ENCODE measurements at places on chromosomes 7 and 10.

- H3K36me3 ChIP-seq, result peaks cover 16% of the 10 kb centered on the region
- H3K4me3 ChIP-seq, result peak overlapping the region; percentile 86
- no peak for DNase-seq
- no peaks in the 10 kb centered on the region for H3K27me3 ChIP-seq
- peaks cover 11% of the 10 kb centered on the region for H3K4me1 ChIP-seq
- peak overlapping the region; percentile 82 for H3K27ac ChIP-seq
Measured at GRCh38 chr10:75234683-75235374, 928 bp downstream of the COMTD1 start.

DNA sequence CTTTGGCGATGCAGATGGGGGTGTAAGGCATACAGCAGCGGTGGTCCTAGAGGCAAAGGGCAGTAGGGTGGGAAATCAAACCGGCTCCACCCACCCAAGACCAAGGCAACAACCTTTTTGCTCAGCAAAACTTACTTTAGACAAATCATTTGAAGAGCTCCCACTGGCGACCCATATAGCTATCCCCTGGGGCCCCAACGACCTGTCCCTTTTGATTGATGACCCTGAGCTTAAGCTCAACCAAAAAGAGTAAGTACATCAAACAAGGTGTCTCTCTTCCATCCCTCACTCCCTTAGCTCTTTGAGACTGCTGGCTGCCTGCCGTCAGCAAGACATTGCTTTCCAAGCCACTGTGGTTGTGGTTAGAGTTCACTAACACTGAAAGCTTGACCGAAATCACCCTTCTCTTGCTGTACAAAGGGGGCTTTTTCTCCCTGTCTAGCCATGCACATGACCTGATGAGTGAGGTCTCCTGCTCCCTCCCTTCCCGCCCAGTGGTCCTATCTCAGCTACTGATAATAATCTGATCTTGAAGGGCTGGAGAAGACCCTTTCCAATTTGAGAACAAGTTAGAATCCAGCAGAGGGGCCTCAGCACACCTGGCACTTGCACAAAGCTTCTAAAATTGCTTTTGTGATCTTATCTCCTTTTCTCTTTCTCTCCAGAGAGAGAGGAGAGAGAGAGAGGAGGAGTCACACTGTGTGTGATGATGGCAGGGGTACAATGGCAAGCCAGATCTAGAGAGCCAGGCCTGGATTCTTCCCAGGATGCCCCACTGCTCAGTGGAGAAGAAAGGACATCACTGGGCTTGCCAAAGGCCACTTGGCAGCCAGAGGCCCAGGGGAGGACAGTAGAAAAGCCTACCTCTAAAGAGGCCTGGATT is 42.2 kb downstream of the XPNPEP1 start:
- H3K36me3 ChIP-seq, result peaks cover 18% of the 10 kb centered on the region
- no peaks in the 10 kb centered on the region for H3K27me3 ChIP-seq
- no peak overlapping the region for H3K4me3 ChIP-seq
- DNase-seq, result no peak
- H3K27ac ChIP-seq, result no peak overlapping the region
- H3K4me1 ChIP-seq, result peaks cover 15% of the 10 kb centered on the region

- no peaks in the 10 kb centered on the region for H3K27me3 ChIP-seq
- DNase-seq, result no peak
- H3K4me3 ChIP-seq, result no peak overlapping the region
- no peak overlapping the region for H3K27ac ChIP-seq
- H3K4me1 ChIP-seq, result no peaks in the 10 kb centered on the region
Measured at GRCh38 chr10:62763155-62763554, 41.4 kb upstream of the ADO start.

DNA sequence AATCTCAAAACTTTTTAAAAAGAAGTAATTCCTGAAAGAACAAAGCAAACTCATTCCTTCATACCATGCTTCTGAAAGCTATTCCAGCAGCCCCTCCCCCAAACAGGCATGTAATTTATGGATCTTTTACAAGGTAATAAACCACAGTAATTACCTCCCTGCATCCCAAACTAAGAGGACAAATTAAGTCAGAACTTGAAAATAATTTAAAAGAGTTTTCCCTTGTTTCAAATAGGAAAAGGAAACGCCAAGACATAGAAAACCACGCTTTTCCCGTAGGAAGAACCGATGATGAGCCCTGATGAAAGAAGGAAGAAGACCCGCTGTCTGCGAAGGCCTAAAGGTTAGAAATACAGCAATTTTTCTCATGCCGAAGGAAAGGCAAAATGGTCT is 8.9 kb downstream of the HOXA4 start:
- no peak overlapping the region for H3K27ac ChIP-seq
- no peaks in the 10 kb centered on the region for H3K27me3 ChIP-seq
- DNase-seq, result no peak
- H3K4me3 ChIP-seq, result no peak overlapping the region
- no peaks in the 10 kb centered on the region for H3K36me3 ChIP-seq

DNA sequence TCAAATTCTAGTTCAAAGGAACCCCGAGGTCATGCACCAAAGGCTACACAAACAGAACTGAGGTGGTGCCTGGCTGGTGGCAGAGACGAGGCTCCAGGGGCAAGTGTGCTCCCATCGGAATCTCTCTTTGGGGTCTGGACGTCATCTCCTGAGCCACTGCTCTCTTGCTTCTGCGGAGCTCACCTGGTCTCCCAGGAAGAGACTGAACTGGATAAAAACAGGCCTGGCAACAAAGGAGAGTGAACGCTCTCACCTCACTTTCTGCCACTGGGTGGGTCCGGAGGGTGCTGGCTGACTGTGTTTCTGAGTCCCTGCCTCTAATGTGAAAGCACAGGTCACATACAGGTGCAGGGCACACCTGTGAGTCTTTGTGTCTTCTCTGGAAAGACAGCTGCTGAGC is 22.4 kb downstream of the VIPR2 start:
- H3K27me3 ChIP-seq, result no peaks in the 10 kb centered on the region
- no peak overlapping the region for H3K4me3 ChIP-seq
- H3K27ac ChIP-seq, result no peak overlapping the region
- no peaks in the 10 kb centered on the region for H3K36me3 ChIP-seq
- H3K4me1 ChIP-seq, result no peaks in the 10 kb centered on the region

GRCh38 chr10:95260909-95261552 is 29.8 kb downstream of the PDLIM1 start:
- no peaks in the 10 kb centered on the region for H3K27me3 ChIP-seq
- no peaks in the 10 kb centered on the region for H3K4me1 ChIP-seq
- H3K36me3 ChIP-seq, result peaks cover 63% of the 10 kb centered on the region
- no peak for DNase-seq
- H3K27ac ChIP-seq, result no peak overlapping the region
- no peak overlapping the region for H3K4me3 ChIP-seq

- H3K4me1 ChIP-seq, result no peaks in the 10 kb centered on the region
- H3K36me3 ChIP-seq, result no peaks in the 10 kb centered on the region
- no peak overlapping the region for H3K4me3 ChIP-seq
- no peak for DNase-seq
- H3K27me3 ChIP-seq, result no peaks in the 10 kb centered on the region
Measured at GRCh38 chr7:13731643-13732042, 257.8 kb downstream of the ETV1 start.

GRCh38 chr7:128103498-128104107 is 72.4 kb upstream of the LRRC4 start:
- H3K27ac ChIP-seq, result no peak overlapping the region
- DNase-seq, result no peak
- peaks cover 7% of the 10 kb centered on the region for H3K4me1 ChIP-seq
- H3K36me3 ChIP-seq, result no peaks in the 10 kb centered on the region
- H3K27me3 ChIP-seq, result no peaks in the 10 kb centered on the region
- peak overlapping the region; percentile 71 for H3K4me3 ChIP-seq

- H3K4me3 ChIP-seq, result no peak overlapping the region
- peak overlapping the region; percentile 68 for H3K27ac ChIP-seq
- no peaks in the 10 kb centered on the region for H3K27me3 ChIP-seq
- DNase-seq, result peak; percentile 55
Measured at GRCh38 chr10:22597138-22597537, 117.2 kb downstream of the PIP4K2A start.

DNA sequence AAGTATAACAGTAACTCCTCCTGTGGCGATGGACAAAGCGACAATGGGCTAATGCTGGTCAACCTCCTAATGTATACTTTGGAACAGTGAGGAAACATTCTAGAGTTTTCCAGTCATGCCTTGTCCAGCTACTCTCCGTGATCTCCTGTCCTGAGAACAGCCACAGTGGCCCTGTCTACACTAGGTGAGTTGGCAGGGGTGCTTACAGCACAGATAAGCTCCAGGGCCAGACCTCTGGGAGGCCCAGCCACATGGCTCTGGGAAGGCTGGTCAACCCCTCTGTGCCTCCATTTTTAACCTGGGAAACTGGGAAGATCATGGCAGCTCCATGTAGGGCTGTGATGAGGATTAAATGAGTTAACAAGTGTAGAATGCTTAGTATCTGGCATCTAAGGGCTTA is 57.0 kb downstream of the CLEC2L start:
- no peaks in the 10 kb centered on the region for H3K4me1 ChIP-seq
- H3K4me3 ChIP-seq, result no peak overlapping the region
- no peaks in the 10 kb centered on the region for H3K27me3 ChIP-seq

- H3K4me3 ChIP-seq, result no peak overlapping the region
- H3K36me3 ChIP-seq, result no peaks in the 10 kb centered on the region
- no peaks in the 10 kb centered on the region for H3K4me1 ChIP-seq
Measured at GRCh38 chr7:72326811-72327210, 85.3 kb downstream of the CALN1 start.

GRCh38 chr10:34780818-34781380 is 34.2 kb downstream of the PARD3 start:
- DNase-seq, result peak; percentile 47
- peak overlapping the region; percentile 58 for H3K4me3 ChIP-seq
- peaks cover 13% of the 10 kb centered on the region for H3K4me1 ChIP-seq

GRCh38 chr7:83065714-83066113 is 97.0 kb downstream of the PCLO start:
- no peak overlapping the region for H3K4me3 ChIP-seq
- H3K27me3 ChIP-seq, result no peaks in the 10 kb centered on the region
- DNase-seq, result no peak
- H3K4me1 ChIP-seq, result no peaks in the 10 kb centered on the region
- H3K27ac ChIP-seq, result no peak overlapping the region
- no peaks in the 10 kb centered on the region for H3K36me3 ChIP-seq

DNA sequence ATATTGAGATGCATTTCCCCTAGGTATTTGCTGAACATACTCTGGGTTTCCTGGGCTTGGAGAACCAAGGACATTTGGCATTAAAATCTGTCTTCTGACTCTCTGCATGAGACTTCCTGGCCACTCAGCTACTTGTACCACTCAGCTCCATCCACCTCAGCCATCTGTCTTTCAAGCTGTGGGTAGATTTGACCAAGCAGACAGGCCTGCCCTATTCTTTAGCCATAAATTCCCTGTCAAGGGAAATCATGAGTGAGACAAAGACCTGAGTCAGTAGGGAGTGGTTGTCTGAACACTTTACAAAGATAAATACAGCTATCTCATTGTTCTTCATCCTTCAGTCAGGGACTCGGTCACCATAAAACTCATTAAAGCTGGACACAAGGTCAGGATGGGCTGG is 399.1 kb downstream of the GPAM start:
- no peak overlapping the region for H3K4me3 ChIP-seq
- no peak for DNase-seq

- H3K27me3 ChIP-seq, result no peaks in the 10 kb centered on the region
- DNase-seq, result no peak
- H3K27ac ChIP-seq, result no peak overlapping the region
Measured at GRCh38 chr7:124257638-124258308, 224.9 kb upstream of the TMEM229A start.

DNA sequence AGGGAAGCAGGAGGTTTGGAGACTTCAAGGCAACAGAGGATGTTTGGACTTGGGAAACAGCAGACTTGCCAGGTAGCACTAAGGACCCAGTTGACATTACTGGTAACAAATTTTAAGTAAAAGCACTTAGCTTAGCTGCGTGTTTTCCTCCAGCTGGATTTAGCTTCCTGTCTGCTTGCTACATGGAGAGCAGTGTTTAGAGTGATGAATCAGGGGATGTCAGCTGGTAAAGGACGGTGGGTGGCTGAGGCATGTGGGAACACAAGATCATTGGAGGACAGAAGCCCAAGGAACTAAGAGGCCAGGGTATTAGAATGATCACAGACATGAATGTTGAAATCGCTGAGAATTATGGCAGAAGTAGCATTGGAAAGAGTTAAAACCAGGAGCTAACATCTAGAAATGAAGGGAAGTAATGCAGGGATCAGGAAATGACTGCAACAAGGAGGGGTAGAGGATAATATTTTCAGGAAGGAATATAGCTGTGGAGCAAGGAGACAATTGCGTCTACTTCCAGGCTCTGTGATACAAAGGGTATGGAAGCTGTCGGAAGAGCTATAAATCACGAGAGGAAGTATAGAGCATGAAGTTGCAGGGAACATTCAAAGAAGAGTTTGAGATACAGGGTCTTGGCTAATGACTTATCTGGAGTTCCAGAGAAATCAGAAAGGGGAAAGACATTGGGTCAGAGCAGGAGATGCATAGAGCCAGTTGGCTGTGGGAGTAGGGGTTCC is 34.4 kb downstream of the CALD1 start:
- no peaks in the 10 kb centered on the region for H3K4me1 ChIP-seq
- peaks cover 1% of the 10 kb centered on the region for H3K27me3 ChIP-seq
- no peak for DNase-seq
- H3K36me3 ChIP-seq, result no peaks in the 10 kb centered on the region
- no peak overlapping the region for H3K4me3 ChIP-seq
- no peak overlapping the region for H3K27ac ChIP-seq

GRCh38 chr7:66720561-66720960 is 20.0 kb upstream of the RABGEF1 start:
- no peak overlapping the region for H3K27ac ChIP-seq
- no peak overlapping the region for H3K4me3 ChIP-seq
- no peak for DNase-seq
- no peaks in the 10 kb centered on the region for H3K27me3 ChIP-seq
- no peaks in the 10 kb centered on the region for H3K4me1 ChIP-seq

- no peak overlapping the region for H3K27ac ChIP-seq
- H3K4me1 ChIP-seq, result no peaks in the 10 kb centered on the region
- H3K4me3 ChIP-seq, result no peak overlapping the region
Measured at GRCh38 chr10:61471491-61471890, 18.3 kb upstream of the TMEM26 start.

DNA sequence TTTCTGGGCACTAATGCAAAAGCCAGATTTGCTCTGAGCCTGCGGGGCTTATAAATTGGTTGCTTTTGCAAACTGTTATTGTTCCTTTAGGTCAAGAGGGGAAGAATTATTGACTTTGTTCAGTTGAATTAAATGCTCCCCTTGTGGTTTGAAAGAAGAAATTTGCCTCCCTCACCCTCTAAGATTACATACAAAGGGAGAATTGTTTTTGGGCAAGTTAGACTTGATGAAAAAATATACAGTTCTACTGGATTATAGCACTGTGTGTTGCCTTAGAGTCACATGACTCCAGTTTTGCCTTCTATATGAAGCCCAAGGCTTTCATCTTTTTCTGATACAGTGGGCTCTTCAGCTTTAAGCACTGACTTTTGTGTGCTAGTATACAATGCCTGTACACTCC is 1265.8 kb upstream of the LRRTM3 start:
- DNase-seq, result no peak
- no peaks in the 10 kb centered on the region for H3K27me3 ChIP-seq
- H3K27ac ChIP-seq, result no peak overlapping the region
- no peak overlapping the region for H3K4me3 ChIP-seq

DNA sequence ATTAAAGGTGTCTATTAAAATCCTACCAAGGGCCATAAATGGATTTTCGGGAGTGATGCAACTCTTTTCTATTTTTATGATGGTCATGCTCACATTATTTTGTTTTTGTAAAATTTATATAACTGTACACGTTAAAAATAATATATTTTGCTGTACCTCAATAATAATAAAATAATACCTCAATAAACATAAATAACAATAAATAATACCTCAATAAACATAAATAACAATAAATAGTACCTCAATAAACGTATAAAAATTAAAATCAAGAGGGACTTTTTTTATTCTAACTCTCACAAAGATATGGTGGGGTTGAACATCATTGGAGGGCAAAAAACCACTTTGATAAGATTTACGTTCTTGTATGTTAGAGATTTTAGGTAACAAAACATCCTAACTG is 1189.6 kb upstream of the CELF2 start:
- H3K36me3 ChIP-seq, result no peaks in the 10 kb centered on the region
- H3K27ac ChIP-seq, result no peak overlapping the region
- H3K4me3 ChIP-seq, result no peak overlapping the region
- no peaks in the 10 kb centered on the region for H3K27me3 ChIP-seq

Data from GM12878 (cell line).